ENCODE measurements at places on chromosomes 6 and 20. TPM values are rescaled to one million over a fixed set of nuclear protein-coding genes. Genes with fewer than 3 reads are reported as not detected.

The KIF25 gene
- total RNA-seq = not detected

The IL17F gene
- not detected for total RNA-seq

The ZBTB12 gene
- 0.54 TPM for total RNA-seq

The MEI4 gene
- total RNA-seq = not detected

The SIRPD gene
- total RNA-seq = not detected

The LINC00237 gene
- total RNA-seq = not detected

The CDKN1A gene
- 299 TPM for total RNA-seq

The ASCC3 gene
- total RNA-seq = 63.2 TPM

The SPEF1 gene
- total RNA-seq = not detected

The FAXC gene
- 0.20 TPM for total RNA-seq

The KCNG1 gene
- total RNA-seq = 0.87 TPM

The OGFR gene
- total RNA-seq = 63.2 TPM

The PPIL6 gene
- not detected for total RNA-seq

The CRYBG1 gene
- 24.3 TPM for total RNA-seq

The ATP6V1G2 gene
- total RNA-seq = 0.39 TPM

The MOXD1 gene
- 0.07 TPM for total RNA-seq

The PAK5 gene
- total RNA-seq = not detected

The PSMB8 gene
- 158 TPM for total RNA-seq

The PHF1 gene
- 24.2 TPM for total RNA-seq

The TAGAP gene
- total RNA-seq = 0.07 TPM

The HLA-DRB1 gene
- 0.39 TPM for total RNA-seq

The ASIP gene
- not detected for total RNA-seq

The ENPP5 gene
- not detected for total RNA-seq

The ABCC10 gene
- 19.1 TPM for total RNA-seq

The STK4 gene
- total RNA-seq = 10.7 TPM
